Skin of body (tissue), 3 donors: ENCODE measurements at places on chromosomes 5 and 9.

- no peak for DNase-seq
Observed at GRCh38 chr5:79301046-79301712, 65.2 kb downstream of the JMY start.

- no peak for DNase-seq
Observed at GRCh38 chr5:8247049-8247899, 378.3 kb downstream of the MTRR start.

DNA sequence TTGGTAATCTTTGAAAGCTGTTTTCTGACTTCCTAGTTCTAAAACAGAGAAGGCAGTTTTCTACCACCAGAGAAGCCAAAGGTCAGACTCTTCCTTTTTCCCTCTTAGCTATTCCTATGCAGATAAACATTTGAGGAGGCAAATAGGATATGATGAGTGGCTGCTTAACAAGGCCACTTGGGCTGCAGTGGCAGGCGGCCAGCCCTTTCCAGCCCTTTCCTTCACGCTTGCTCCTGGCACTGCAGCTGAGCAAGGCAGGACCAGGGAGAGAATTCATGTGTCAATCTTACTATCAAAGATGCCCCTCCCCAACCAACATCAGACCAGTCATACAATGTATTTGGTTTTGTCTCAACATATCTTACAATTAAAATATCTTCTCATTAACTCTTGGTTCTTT is 36.8 kb upstream of the RNF38 start:
- no peak for DNase-seq

DNA sequence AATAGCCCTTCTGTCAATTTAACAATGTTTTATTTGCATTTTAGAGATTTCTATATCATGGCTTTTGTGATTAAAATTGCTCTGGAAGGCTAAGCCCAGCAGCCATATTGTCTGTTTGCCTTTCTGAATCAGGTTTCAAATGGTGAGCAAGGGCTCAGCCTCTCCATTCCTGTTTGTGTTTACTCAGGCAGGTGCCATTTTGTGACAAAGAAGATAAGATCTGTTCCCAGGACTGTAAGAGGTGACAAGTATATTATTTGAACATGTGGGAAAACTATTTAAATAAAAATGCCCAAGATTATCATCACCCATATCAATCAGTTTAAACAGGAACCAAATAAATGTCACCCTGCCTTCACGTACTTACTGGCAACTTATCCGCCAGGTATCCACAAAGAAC is 641.3 kb upstream of the KLF4 start:
- no peak for DNase-seq

- no peak for DNase-seq
Observed at GRCh38 chr5:57316798-57317327, 143.0 kb downstream of the GPBP1 start.

DNA sequence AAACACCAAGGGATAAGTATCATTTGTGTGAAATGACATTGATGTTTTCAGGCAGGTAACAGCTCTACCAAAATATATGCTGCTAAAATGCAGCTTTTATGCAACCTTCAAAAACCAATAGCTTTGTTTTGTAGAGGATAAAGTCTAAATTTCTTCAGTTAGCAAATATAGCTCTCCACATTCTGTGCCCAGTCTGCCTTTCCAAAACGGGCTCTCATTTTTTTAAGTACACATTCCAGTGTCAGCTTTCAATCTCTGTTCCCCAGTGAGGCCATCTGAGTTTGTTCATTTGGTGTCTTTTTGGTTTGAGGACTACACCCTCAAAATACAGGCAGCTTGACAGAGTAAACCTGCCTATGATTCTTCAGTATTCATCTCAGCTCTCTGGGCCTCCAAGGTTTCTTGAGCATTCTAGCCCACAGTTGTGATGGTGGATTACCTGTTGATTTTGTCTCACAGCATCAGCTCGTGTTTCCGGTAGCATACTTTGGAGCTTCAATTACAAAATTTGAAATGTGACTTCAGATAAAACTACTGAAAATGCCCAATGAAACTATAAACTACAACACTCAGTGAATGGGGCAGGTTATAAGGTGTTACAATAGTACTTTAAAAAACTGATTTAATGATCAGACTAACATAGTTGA is 55.7 kb downstream of the NR3C1 start:
- DNase-seq, result no peak

DNA sequence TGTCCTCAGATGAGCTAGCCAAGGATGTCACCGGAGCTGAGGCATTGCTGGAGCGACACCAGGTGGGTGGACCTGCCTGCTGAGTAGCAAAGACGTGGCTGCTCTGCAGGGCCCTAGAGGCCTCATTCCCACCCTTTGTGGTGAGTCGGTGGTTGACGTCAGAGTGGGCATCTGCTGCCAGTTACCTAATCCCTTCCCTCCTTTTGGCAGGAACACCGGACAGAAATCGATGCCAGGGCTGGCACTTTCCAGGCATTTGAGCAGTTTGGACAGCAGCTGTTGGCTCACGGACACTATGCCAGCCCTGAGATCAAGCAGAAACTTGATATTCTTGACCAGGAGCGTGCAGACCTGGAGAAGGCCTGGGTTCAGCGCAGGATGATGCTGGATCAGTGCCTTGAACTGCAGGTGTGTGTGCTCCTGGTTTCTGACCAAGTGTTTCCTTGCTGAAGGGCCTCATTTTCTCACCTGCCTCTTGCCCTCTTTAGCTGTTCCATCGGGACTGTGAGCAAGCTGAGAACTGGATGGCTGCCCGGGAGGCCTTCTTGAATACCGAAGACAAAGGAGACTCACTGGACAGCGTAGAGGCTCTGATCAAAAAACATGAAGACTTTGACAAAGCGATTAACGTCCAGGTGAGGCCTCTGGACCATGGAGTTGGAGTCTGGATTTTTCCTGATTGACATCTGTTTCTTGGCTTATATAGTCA is 48.9 kb downstream of the DYNC2I2 start:
- DNase-seq, result no peak

DNA sequence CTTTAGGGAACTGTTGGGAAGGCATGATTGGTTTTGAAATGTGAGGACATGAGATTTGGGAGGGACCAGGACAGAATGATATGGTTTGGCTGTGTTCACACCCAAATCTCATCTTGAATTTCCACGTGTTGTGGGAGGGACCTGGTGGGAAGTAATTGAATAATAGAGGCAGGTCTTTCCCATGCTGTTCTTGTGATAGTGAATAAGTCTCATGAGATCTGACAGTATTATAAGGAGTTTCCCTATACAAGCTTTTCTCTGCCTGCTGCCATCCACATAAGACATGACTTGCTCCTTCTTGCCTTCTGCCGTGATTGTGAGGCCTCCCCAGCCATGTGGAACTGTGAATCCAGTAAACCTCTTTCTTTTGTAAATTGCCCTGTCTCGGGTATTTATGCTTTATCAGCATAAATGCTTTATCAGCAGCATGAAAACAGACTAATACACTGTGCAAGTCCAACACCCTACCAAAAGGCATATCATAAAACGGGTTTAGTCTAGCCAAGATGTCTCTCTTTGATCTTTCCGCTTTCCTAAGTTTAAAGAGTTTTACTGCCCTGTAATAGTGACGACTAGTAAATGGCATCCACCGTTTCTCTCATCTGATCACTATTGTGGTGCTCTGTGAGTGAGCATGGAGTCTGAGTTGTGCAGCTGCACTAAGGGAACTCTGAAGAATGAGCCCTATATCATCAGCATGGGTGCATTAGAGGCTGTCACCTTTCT is 12.9 kb upstream of the ZNF782 start:
- DNase-seq, result no peak

- DNase-seq, result peak; percentile 46
Observed at GRCh38 chr9:75027187-75028107, 646 bp downstream of the CARNMT1 start.

DNA sequence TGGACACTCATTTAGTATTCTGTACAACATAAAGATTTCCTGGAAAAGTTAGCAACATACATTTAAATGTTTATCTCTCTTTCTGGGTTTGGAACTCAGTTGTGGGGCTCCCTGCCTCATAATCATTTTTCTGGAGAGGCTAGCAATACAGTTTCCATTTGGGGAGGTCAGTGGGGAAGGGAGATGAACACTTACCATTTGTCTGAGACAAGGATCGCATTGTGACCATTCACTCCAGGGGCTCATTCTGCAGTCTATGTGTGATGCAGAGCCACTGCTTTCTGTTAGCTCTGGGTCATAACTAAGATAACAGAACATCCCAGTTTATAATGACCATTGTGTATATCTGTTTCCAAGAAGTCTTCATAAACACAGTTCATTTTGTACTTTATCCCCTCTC is 22.4 kb downstream of the C9 start:
- peak; percentile 58 for DNase-seq

DNA sequence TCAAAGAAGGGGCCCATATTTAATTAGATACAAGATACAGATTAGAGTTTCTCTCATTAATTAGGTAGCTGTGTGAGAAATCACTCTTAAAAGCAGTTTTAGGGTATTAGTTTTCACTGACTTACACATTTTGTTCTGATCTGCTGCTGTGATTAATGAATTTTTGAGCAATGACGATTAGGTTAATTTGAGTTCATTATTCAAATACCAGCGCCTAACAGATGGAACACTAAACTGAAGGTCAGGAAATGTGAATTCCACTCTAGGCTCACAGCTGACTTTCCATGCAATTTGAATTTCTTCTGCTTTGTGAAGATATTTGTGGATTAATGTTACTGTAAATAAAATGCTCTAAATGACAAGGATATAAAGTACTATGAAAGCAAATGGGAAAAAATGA is 380.6 kb downstream of the ADGRV1 start:
- peak; percentile 77 for DNase-seq

DNA sequence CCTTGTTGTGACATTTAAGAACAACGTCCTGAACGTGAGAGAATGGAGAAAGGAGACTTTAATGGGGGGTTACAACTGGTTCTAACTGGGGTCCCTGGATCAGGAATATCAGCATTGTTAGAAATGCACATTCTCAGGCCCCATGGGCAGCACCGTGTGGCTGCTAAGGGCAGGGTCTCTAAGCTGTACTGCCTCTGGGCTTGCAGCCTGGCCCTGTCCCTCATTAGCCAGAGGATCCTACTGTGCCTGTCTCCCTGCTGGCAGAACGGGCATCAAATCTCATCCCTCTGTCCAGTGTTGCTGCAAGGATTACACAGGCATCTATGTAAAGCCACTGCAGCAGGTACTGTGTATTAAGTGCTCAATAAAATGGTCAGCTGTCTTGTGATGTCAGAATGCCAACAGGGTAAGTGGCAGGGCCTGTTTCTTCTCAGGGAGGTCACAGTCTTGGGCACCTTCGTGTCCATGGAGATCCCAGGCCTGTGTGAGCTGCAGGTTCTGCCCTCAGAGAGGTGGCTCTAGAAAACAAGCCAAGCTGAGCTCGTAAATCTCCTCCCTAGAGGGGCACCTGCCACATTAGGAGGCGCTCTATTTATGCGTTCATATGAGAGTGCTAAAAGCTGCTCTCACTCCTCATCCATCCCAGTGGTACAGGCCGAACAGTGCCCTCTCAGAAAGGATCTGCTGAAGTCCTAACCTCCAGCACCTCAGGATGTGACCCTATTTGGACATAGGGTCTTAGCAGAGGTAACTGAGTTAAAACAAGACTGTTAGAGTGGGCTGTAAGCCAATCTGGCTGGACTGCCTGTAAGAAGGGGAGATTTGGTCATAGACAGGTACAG is 210.5 kb downstream of the GADD45G start:
- DNase-seq, result no peak

DNA sequence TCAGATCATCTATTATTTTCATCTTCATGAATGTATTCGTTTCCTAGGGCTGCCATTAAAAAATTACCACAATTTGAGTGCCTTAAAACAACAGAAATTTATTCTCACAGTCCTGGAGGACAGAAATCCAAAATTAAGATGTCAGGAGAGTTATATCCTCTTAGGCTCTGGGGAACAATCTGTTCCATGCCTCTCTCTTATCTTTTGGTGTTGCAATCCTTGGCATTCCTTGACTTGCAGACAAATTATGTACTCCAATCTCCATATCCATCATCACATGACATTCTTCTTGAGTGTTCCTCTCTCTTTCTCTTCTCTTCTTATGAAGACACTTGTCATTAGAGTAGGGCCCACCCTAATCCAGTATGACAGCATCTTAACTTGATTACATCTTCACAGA is 339.4 kb downstream of the EFNA5 start:
- no peak for DNase-seq

GRCh38 chr5:102036927-102037326 is 259.2 kb downstream of the SLCO4C1 start:
- DNase-seq, result no peak

- no peak for DNase-seq
Observed at GRCh38 chr5:56637321-56637920, 177.9 kb upstream of the MAP3K1 start.

GRCh38 chr5:156149213-156149612 is 177.8 kb upstream of the SGCD start:
- DNase-seq, result no peak

GRCh38 chr9:137740312-137740711 is 121.5 kb downstream of the EHMT1 start:
- DNase-seq, result no peak

DNA sequence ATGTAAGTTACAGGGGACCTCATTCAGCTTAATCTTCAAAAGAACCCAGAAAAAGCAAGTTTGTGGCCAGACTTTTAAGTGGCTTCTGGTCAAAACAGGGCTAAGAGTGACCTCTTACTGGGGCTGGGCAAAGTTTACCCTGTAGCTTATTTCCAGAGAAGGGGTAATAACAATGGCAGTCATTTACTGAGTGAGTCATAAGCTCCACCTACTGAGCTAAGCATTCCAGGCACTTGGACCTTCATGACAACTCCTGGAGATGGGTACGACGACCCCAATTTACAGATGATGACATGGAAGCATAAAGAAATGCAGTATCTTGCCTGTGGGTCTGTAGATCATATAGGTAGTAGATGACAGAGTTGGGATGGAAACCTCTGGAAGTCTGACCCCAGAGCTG is 4.7 kb upstream of the GPR151 start:
- DNase-seq, result no peak

DNA sequence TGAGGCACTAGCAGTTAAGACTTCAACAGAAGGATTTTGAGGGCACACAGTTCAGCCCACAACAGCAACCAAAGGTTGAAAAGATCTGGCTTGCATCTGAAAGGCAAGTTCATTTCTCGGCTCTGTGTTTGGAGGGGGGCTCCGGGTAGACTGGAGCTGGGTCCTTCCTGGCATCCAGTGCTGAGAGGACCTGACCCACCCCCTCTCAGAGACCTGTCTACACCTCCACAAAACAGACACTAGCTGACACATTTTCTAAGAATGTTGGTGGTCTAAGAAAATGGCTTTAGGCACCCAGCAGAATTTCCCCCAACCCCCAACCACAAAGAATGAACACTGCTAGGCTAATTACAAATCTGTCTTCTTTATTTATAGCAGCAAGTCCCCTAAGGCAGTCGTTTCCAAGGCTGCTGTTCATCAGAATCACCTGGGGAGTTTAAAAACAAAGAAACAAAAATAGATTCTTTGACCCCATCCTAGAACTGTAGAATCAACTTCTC is 6.2 kb upstream of the PTCH1 start:
- DNase-seq, result no peak

GRCh38 chr9:91734371-91734981 is 215.6 kb downstream of the ROR2 start:
- DNase-seq, result peak; percentile 39

- no peak for DNase-seq
Observed at GRCh38 chr5:106873568-106873967, 797.2 kb downstream of the EFNA5 start.

- no peak for DNase-seq
Observed at GRCh38 chr9:98922721-98923435, 20.8 kb upstream of the COL15A1 start.

GRCh38 chr5:150503386-150503785 is 4.5 kb upstream of the NDST1 start:
- DNase-seq, result no peak

GRCh38 chr5:141488591-141489561 is at the start of gene PCDHGC5:
Gene PCDHGC5 (plus strand): TSS chr5:141489081. CDS start chr5:141489241, 160 bp downstream.
- DNase-seq, result no peak

GRCh38 chr5:59768152-59769040 is 125.1 kb downstream of the PDE4D start:
- DNase-seq, result peak; percentile 81

- DNase-seq, result no peak
Observed at GRCh38 chr9:137213160-137214060, 7.9 kb downstream of the NDOR1 start.
